Kidney (tissue), 22 donors: ENCODE measurements at places on chromosomes 7 and 10. TPM values are rescaled to one million over a fixed set of nuclear protein-coding genes. Genes with fewer than 3 reads are reported as not detected.

GRCh38 chr10:63976538-63976937 is 455.3 kb downstream of the REEP3 start:
- no peaks in the 10 kb centered on the region for H3K4me1 ChIP-seq
- H3K27me3 ChIP-seq: no peaks in the 10 kb centered on the region
- no peaks in the 10 kb centered on the region for H3K36me3 ChIP-seq
- no peak overlapping the region for H3K4me3 ChIP-seq

DNA sequence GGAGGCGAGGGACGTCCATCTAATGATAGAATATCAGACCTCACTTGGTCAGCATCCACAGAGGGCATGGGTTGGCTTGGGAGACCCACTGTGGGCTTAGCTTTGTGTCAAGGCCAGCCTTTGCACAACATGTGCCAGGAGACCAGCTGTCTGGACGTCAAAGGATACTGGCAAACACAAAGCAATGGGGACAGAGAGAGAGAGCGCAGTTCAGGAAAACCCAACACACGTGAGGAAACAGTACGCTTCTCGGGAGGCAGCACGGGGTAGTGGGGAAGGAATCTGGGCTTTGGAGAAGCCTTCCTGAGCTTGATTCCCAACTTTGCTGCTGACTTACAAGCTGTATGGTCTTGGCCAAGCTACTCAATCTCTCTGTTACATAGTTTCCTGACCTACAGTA is 14.7 kb downstream of the PRLHR start:
- H3K4me3 ChIP-seq: no peak overlapping the region
- no peaks in the 10 kb centered on the region for H3K4me1 ChIP-seq
- DNase-seq: no peak
- H3K36me3 ChIP-seq: no peaks in the 10 kb centered on the region
- no peaks in the 10 kb centered on the region for H3K27me3 ChIP-seq

DNA sequence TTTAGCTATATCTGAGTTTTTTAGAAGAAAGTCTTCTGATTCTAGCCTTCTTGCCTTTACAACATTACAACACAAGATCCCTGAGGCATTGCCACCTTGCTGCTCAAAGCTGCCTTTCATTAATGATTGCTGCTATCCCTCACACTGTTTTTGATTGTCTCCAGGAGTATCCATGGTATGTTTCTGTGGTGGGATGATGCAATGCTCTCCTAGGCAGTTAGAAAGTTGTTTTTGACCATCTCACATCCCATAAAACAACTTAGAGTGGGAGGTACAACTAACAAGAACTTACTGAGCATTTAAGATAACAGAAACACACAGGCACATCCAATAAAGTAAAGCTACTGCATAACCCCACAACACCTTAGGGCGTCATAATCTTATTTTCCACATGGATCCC is 1156.0 kb upstream of the LRRTM3 start:
- no peaks in the 10 kb centered on the region for H3K4me1 ChIP-seq
- no peak overlapping the region for H3K4me3 ChIP-seq
- H3K36me3 ChIP-seq: no peaks in the 10 kb centered on the region
- no peaks in the 10 kb centered on the region for H3K27me3 ChIP-seq

- H3K36me3 ChIP-seq: no peaks in the 10 kb centered on the region
- H3K27ac ChIP-seq: no peak overlapping the region
- DNase-seq: no peak
- H3K4me1 ChIP-seq: no peaks in the 10 kb centered on the region
- no peak overlapping the region for H3K4me3 ChIP-seq
These were observed 19.7 kb upstream of the OTUD1 start for GRCh38 chr10:23419201-23419600.

NRAP gene
- not detected for total RNA-seq

PRKAR2B gene
- 6.9 TPM for total RNA-seq
